Activated CD8-positive, alpha-beta T cell treated with anti-CD3 and anti-CD28 coated beads for 36 hours (primary cell): ENCODE measurements at places on chromosomes 5 and 9. TPM values are rescaled to one million over a fixed set of nuclear protein-coding genes. Genes with fewer than 3 reads are reported as not detected.

- no peaks in the 10 kb centered on the region for H3K4me1 ChIP-seq
- DNase-seq = no peak
- no peaks in the 10 kb centered on the region for H3K27me3 ChIP-seq
- H3K36me3 ChIP-seq = no peaks in the 10 kb centered on the region
Observed at GRCh38 chr9:33241298-33241697, 1.3 kb downstream of the SPINK4 start.

- no peak overlapping the region for H3K27ac ChIP-seq
- no peaks in the 10 kb centered on the region for H3K36me3 ChIP-seq
- H3K4me3 ChIP-seq = no peak overlapping the region
- peaks cover 56% of the 10 kb centered on the region for H3K27me3 ChIP-seq
- H3K4me1 ChIP-seq = peaks cover 9% of the 10 kb centered on the region
Observed at GRCh38 chr9:136198605-136199083, 6.3 kb downstream of the LHX3 start.

GRCh38 chr9:137302449-137303150, 529 bp upstream of the NRARP start:
- H3K4me3 ChIP-seq = no peak overlapping the region
- no peaks in the 10 kb centered on the region for H3K36me3 ChIP-seq
- peaks cover 16% of the 10 kb centered on the region for H3K4me1 ChIP-seq
- H3K27me3 ChIP-seq = peaks cover 14% of the 10 kb centered on the region
- H3K27ac ChIP-seq = no peak overlapping the region
- no peak for DNase-seq

DNA sequence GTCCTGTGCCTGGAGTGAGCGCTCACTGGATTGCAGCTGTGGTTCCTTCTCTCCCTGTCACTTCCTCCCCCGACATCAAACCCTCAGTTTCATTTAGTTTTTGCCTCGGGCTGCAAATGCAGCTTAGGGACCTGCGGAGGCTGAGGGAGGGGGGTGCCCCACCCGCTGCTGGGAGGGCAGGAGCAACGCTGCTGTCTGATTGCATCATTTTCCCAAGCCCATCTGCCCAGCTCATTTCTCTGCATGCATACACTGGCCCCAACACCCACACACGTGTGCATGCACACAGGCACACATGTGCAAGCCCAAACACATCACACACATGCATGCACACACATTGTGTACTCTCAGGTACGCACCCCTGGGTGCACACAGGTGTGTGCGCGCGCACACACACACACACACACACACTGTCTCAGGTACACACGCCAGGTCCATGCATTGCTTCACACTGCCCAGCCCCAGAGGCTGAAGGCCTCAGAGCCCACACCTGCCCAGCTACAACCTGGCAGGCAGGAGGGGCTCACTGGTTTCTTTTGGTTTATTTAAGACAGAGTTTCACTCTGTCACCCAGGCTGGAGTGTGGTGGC, 3.4 kb downstream of the ASS1 start:
- peak; percentile 59 for DNase-seq
- peaks cover 2% of the 10 kb centered on the region for H3K36me3 ChIP-seq
- H3K4me3 ChIP-seq = no peak overlapping the region
- H3K27ac ChIP-seq = peak overlapping the region; percentile 80
- H3K27me3 ChIP-seq = peaks cover 41% of the 10 kb centered on the region
- H3K4me1 ChIP-seq = peaks cover 12% of the 10 kb centered on the region

- no peak overlapping the region for H3K4me3 ChIP-seq
- no peak overlapping the region for H3K27ac ChIP-seq
- no peaks in the 10 kb centered on the region for H3K27me3 ChIP-seq
Observed at GRCh38 chr9:100111235-100111634, 12.2 kb downstream of the INVS start.

DNA sequence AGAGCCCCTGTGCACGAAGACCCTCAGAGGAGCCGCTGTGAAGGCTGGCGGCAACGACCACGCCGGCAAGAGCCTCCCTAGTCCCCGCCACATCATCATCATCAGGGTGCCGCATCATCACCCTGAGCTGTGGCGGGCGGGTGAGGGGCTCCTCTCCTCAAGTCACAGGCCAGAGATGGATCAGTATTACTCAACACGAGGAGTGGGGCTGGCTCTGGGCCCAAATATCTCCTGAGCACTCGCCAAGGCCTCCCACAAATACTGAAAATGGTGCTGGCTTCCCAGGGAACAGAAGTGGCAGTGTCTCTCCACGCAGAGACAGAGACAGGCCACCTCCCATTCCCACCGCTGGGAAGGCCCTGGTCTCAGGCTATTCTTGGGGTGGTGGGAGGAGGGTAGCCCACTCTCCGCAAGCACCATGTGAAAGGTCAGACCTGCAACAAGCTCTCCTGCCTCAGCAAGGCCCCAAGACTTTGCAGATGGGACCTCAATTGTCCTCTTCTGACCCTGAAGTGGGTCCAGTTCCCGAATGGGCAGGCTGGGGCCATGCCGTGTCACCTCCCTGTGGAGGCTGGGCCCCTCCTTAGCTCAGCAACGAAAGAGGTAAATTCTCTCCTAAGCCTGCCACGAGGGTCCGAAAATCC, 39.3 kb upstream of the ZNF354A start:
- H3K27me3 ChIP-seq = no peaks in the 10 kb centered on the region
- DNase-seq = no peak
- no peaks in the 10 kb centered on the region for H3K4me1 ChIP-seq
- no peak overlapping the region for H3K4me3 ChIP-seq
- H3K36me3 ChIP-seq = no peaks in the 10 kb centered on the region
- no peak overlapping the region for H3K27ac ChIP-seq

DNA sequence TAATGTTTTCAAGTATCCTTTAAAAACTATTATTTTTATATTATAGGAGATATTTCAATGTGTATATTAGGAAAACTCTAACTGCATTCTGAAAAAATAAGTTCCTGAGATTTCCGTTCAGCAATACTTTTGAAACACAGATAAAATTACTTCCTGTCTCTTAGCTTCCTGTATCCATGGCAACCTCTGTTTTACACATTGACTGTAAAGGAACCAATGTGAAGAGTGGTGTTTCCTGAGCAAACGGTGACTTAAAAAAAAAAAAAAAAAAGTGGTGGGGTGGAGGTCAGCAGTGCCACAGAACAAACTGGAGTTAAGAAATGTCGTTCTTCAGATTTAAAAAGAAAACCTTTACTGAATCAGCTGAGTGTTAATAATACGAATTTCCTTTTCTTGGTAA, at the start of gene LRRC70:
LRRC70 (plus strand) TSS at position 280 of the 400 bp plus-strand sequence. CDS start 620 bp downstream, outside the sequence.
- no peak for DNase-seq
- peaks cover 18% of the 10 kb centered on the region for H3K36me3 ChIP-seq
- no peaks in the 10 kb centered on the region for H3K27me3 ChIP-seq

Gene ARHGEF28
- total RNA-seq = 0.05 TPM

Gene GALNT12
- 14.3 TPM for total RNA-seq

Gene SPATA31E1
- total RNA-seq = not detected

- no peak overlapping the region for H3K27ac ChIP-seq
- peaks cover 23% of the 10 kb centered on the region for H3K27me3 ChIP-seq
- peak overlapping the region; percentile 56 for H3K4me3 ChIP-seq
- H3K4me1 ChIP-seq = peaks cover 11% of the 10 kb centered on the region
- no peak for DNase-seq
Observed at GRCh38 chr5:141703133-141703561, 21.1 kb upstream of the ARAP3 start.

- no peaks in the 10 kb centered on the region for H3K36me3 ChIP-seq
- H3K4me1 ChIP-seq = peaks cover 23% of the 10 kb centered on the region
- DNase-seq = no peak
- no peak overlapping the region for H3K27ac ChIP-seq
Observed at GRCh38 chr9:114804505-114804904, 1.3 kb downstream of the TNFSF15 start.

Gene SLC27A6
- total RNA-seq = not detected

- no peaks in the 10 kb centered on the region for H3K27me3 ChIP-seq
- H3K4me1 ChIP-seq = peaks cover 15% of the 10 kb centered on the region
- H3K4me3 ChIP-seq = no peak overlapping the region
- H3K27ac ChIP-seq = no peak overlapping the region
- DNase-seq = no peak
- H3K36me3 ChIP-seq = no peaks in the 10 kb centered on the region
Observed at GRCh38 chr5:113179156-113179555, 202.6 kb downstream of the DCP2 start.

GRCh38 chr9:83027153-83027891, 35.6 kb downstream of the RASEF start:
- H3K4me1 ChIP-seq = no peaks in the 10 kb centered on the region
- H3K36me3 ChIP-seq = no peaks in the 10 kb centered on the region
- H3K27me3 ChIP-seq = peaks cover 2% of the 10 kb centered on the region
- no peak overlapping the region for H3K4me3 ChIP-seq

Gene MARCOL
- not detected for total RNA-seq

- H3K36me3 ChIP-seq = no peaks in the 10 kb centered on the region
- no peak overlapping the region for H3K4me3 ChIP-seq
- H3K27ac ChIP-seq = no peak overlapping the region
Observed at GRCh38 chr9:117936185-117937130, 232.3 kb downstream of the TLR4 start.

DNA sequence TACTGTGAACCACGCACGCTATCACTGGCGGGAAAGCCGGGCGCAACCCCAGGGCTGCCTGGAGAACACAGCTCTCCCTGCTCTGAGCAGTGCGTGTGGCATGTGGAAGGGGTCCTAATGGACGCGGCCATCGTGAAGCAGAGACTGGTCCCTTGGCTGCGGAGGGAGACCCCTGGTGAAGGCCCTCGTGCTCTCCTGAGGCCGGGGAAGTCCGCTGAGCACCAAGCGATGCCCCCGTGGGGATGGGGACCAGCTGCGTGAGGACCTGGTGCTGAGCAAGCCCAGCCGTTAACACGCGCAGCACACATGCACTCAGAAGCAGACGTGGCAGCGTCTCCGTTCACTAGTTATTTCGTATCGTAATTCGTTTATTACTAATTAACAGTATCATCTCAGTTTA, 24.4 kb downstream of the SLC12A7 start:
- DNase-seq = no peak
- no peak overlapping the region for H3K4me3 ChIP-seq
- no peaks in the 10 kb centered on the region for H3K27me3 ChIP-seq
- no peak overlapping the region for H3K27ac ChIP-seq

Gene AGTPBP1
- 46.4 TPM for total RNA-seq

GRCh38 chr9:131478911-131479310, 23.8 kb upstream of the POMT1 start:
- H3K27me3 ChIP-seq = no peaks in the 10 kb centered on the region
- H3K4me1 ChIP-seq = peaks cover 10% of the 10 kb centered on the region
- no peak for DNase-seq
- H3K4me3 ChIP-seq = no peak overlapping the region
- H3K36me3 ChIP-seq = peaks cover 36% of the 10 kb centered on the region
- H3K27ac ChIP-seq = peak overlapping the region; percentile 2

- no peaks in the 10 kb centered on the region for H3K27me3 ChIP-seq
- H3K36me3 ChIP-seq = peaks cover 81% of the 10 kb centered on the region
- DNase-seq = peak; percentile 86
- H3K27ac ChIP-seq = peak overlapping the region; percentile 89
Observed at GRCh38 chr9:129962889-129963703, 79.9 kb downstream of the FNBP1 start.

DNA sequence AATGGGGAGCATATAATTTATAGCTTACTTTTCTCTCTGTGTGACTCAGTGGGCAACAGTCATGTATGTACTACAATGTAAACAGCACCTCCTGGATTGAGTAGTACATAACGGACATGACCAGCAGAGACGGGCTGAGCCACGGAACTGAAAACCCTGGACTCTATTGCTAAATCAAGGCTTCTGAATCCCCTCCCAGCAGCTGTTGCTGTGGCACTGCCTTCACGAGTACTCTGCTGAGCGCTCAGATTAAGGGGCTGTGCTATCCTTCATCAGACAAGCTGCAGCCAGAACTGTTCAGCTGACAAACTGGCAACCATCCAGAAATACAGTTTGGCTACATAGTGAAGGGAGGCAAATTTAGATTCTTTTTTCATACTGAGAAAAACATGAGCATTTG, 131.3 kb upstream of the CCDC180 start:
- no peaks in the 10 kb centered on the region for H3K27me3 ChIP-seq
- H3K4me1 ChIP-seq = no peaks in the 10 kb centered on the region
- DNase-seq = no peak
- H3K36me3 ChIP-seq = peaks cover 3% of the 10 kb centered on the region
- H3K4me3 ChIP-seq = no peak overlapping the region
- H3K27ac ChIP-seq = no peak overlapping the region

GRCh38 chr9:81564632-81565031, 124.7 kb downstream of the TLE1 start:
- H3K36me3 ChIP-seq = no peaks in the 10 kb centered on the region
- H3K4me3 ChIP-seq = no peak overlapping the region
- no peaks in the 10 kb centered on the region for H3K4me1 ChIP-seq
- H3K27ac ChIP-seq = no peak overlapping the region
- peaks cover 1% of the 10 kb centered on the region for H3K27me3 ChIP-seq

GRCh38 chr9:104831681-104832080, 67.8 kb downstream of the NIPSNAP3B start:
- no peaks in the 10 kb centered on the region for H3K27me3 ChIP-seq
- no peaks in the 10 kb centered on the region for H3K36me3 ChIP-seq
- DNase-seq = no peak
- H3K4me1 ChIP-seq = peaks cover 5% of the 10 kb centered on the region
- no peak overlapping the region for H3K4me3 ChIP-seq

DNA sequence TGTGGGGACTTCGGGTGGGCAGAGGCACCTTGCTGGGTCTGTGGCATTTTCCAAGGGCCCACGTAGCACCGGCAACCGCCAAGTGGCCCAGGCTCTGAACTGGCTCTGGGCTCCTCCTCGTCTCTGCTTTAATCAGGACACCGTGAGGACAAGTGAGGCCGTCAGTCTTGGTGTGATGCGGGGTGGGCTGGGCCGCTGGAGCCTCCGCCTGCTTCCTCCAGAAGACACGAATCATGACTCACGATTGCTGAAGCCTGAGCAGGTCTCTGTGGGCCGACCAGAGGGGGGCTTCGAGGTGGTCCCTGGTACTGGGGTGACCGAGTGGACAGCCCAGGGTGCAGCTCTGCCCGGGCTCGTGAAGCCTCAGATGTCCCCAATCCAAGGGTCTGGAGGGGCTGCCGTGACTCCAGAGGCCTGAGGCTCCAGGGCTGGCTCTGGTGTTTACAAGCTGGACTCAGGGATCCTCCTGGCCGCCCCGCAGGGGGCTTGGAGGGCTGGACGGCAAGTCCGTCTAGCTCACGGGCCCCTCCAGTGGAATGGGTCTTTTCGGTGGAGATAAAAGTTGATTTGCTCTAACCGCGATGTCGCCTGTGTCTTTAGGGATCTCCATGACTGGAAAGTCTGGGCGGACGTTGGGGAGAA, 5.8 kb downstream of the DPP7 start:
- no peak overlapping the region for H3K27ac ChIP-seq
- peaks cover 18% of the 10 kb centered on the region for H3K36me3 ChIP-seq
- no peak overlapping the region for H3K4me3 ChIP-seq
- H3K27me3 ChIP-seq = no peaks in the 10 kb centered on the region
